ENCODE measurements at places on chromosomes 7 and 10.

DNA sequence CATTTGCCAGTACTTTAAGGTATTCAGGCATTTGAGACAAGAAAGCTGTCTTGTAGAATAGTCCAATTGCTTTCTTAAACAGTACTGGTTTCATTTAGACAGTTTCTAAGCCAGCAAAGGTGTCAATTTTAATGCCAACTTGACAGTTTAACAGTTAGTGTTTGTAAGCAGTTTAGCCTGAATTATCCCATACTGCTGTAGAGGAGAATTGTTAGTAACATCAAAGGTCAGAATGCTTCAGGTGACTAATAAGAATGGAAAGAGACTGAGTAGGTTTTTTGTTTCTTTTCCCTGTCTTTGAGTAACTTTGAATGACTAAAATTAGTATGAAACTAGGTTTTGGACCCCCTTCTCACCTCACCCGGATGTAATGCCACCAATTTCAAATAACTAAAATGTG, 29.5 kb upstream of the VDAC2 start:
- DNase-seq, result no peak

DNA sequence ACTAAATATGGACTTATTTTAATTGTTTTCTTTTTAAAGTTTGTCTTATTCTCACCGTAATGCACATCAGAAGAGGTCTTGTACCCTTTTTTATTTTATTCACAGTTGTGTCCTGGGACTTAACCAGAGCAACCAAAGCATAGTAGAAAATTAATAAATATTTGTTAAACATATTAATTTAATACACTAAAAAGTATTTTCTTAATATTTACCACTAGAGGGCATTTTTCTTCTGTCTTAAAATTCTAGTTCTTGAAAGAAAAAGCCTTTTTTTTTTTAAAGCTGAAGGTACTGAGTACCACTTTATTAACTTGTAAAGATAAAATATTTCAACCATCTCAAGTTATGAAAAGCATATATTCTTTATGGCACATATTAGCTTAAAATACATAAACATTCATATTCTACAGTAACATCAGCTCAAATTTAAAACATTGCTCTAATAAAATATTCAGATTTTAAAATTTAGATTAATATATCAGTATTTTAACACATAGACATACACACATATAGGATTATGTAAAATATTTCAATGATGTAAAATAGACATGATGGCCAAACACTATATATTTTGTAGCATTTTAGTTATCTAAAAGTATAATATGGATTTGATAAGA, 260.4 kb downstream of the SEMA3A start:
- DNase-seq, result no peak

DNA sequence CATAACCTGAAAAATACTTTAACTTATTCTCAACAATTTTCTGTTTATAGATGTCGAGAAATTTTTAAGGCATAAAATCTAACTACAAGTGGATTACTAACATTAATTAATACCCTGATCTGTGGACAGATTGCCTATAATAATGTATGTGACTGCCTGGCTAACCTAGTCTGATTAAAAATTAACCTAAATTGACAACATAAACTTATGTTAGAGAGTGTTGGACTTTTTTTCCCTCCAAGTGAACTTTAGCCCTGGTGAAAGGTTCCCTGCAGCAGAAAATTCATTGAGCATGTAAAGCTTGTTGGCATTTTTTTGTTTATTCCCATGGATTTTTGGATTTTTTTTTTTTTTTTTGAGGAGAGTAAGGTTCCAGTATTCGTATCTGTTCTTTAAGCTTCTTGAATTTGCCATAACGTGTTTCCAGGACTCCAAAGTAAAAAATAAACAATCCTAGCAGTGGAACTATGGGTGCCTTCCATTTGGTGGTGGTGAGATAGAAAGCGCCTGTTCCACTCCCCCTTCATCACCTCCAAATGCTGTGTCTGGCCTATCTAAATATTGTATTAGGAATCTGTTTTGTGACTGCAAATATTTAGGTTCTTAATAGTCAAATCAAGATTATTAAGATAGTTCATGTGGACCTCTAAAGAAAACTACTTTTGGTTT, 36.1 kb downstream of the NET1 start:
- DNase-seq, result no peak

- no peak for DNase-seq
Observed at GRCh38 chr10:23383637-23384036, 39.0 kb upstream of the C10orf67 start.

GRCh38 chr7:118142012-118142411, 42.0 kb upstream of the LSM8 start:
- DNase-seq, result no peak

DNA sequence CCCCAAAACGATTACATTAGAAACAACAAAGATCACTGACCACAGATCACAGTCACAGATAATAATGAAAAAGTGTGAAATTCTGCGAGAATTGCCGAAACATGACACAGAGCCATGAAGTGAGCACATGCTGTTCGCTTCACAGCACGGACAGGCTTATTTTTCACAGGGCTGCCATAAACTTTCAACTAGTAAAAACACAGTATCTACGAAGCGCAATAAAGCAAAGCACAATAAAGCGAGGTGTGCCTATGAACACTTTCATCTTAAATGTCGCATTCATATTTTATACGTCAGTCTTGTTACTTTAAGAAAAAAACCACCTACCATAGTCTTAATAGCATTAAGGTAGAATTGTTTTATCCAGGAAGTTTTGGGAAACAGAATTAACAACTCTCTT, 51.5 kb downstream of the ESYT2 start:
- DNase-seq, result no peak

- DNase-seq, result no peak
Observed at GRCh38 chr7:15862016-15862780, 175.7 kb upstream of the MEOX2 start.

GRCh38 chr10:70432561-70433263, 8.8 kb downstream of the NODAL start:
- no peak for DNase-seq

- no peak for DNase-seq
Observed at GRCh38 chr7:81846398-81846797, 76.6 kb upstream of the HGF start.

- DNase-seq, result no peak
Observed at GRCh38 chr7:27178366-27178765, 4.2 kb upstream of the HOXA10 start.

- peak; percentile 64 for DNase-seq
Observed at GRCh38 chr7:128387216-128388144, 22.3 kb downstream of the IMPDH1 start.

- DNase-seq, result no peak
Observed at GRCh38 chr10:132865851-132866600, 76.3 kb downstream of the CFAP46 start.

- DNase-seq, result peak; percentile 51
Observed at GRCh38 chr10:102646610-102647442, 2.5 kb downstream of the TRIM8 start.

DNA sequence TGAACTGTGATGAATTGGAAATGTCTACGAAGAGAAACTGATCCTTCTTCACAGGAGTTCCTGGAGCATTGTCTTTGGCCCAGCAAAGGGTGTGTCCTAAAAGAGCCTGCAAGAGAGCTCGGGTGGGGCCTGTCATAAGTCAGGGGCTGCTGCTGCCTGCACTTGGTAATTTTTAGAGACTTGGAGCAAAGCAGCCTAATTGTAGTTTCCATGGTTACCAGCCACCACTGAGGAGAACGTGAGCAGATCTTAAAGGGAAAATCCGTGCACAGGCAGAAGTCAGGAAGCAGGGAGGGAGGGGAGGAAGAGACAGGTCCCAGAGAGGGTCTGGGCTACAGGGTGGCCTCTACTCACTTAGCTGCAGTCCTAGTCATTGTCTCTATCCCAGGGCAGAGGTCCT, 463.6 kb downstream of the PLXNA4 start:
- DNase-seq, result no peak

DNA sequence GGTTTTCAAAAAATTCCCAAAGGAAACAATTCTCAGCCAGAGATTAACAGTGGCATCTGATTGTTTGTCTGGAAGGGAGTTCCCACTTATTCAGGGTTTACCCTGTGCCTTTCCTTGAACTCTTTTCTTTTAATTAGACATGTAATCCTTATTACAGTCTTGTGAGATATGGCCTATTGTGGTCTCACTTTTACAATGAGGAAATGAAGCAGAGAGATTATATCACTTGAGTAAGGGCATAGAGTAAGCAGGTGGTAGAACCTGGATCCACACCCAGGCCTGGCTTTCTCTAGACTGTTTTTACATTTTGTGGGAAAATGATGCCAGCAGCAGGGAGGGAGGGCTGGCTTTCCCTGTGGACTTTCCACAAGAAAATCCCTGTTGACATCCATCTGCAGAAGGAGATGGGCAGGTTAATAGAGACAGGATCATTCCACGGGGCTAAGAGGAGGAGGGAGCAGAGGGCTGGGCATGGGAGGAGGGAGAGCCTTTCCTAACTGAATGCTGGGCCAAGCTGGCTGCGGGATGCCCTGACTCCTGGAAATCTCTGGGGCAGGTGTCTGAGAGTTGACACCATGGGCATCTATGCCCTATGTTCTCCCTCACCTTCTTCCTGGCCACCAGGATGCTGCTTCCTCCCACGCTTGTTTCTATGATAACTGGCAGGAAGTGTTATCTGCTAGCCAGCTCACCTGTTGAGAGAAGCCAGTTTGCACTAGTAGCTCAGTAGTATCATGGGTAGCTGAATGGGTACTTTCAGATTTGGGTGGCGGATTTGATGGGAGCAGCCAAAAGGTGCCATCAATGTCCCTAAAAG, 28.7 kb upstream of the ARHGAP22 start:
- no peak for DNase-seq

DNA sequence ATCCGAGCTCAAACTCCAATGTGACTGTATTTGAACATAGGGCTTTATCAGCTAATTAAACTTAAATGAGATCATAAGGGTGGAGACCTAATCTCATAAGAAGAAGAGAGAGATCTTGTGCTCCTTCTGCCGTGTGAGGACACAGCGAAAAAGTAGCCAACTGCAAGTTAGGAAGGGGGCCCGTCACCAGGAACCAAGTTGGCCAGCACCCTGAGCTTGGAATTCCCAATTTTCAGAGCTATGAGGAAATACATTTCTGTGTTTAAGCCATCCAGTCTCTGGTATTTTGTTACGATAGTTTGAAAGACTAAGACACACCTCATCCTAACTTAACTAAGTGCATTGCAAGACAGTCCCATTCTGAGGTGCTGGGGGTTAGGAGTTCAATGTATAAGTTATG, 14.1 kb upstream of the WDR86 start:
- no peak for DNase-seq

GRCh38 chr7:84188786-84189405, 5.7 kb downstream of the SEMA3A start:
- no peak for DNase-seq

- DNase-seq, result no peak
Observed at GRCh38 chr7:131244259-131244852, 83.3 kb upstream of the MKLN1 start.

- no peak for DNase-seq
Observed at GRCh38 chr7:25348104-25348503, 119.8 kb upstream of the NPVF start.

- no peak for DNase-seq
Observed at GRCh38 chr7:1883834-1884582, 213.9 kb downstream of the ELFN1 start.

DNA sequence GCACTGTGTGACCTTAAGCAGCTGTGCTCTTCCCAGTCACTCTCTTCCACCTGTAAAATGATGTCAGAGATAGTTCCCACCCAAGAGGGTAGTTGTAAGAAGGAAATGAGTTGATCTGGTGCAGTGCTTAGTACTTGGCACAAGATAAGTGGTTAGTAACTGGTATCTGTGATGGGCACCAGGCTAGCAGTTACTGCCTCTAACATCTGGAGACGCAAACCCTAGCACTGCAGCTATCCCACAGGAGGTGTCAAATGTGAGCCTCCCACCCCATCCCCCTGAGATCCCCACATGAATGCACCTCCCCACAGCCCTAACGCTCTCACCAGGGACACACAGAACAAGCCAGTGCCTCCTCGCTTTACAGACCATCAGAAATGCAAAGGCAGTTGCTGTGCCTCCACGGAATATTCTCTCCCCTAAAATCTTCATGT, 72.0 kb downstream of the KCNMA1 start:
- DNase-seq, result no peak
